Endothelial cell (in vitro differentiated cells): ENCODE measurements at places on chromosomes 3 and 15. TPM values are rescaled to one million over a fixed set of nuclear protein-coding genes. Genes with fewer than 3 reads are reported as not detected.
A peak's percentile ranks its signal among the peaks of the same experiment; 100 is the strongest.

The CPN2 gene
- not detected for total RNA-seq

The SOX2 gene
- total RNA-seq, result 1.4 TPM

The CAV3 gene
- not detected for total RNA-seq

The CACNA2D2 gene
- total RNA-seq, result 17.3 TPM

The FRMD5 gene
- 0.54 TPM for total RNA-seq

The XCR1 gene
- total RNA-seq, result not detected

The SLC22A13 gene
- 0.21 TPM for total RNA-seq

The KIF7 gene
- total RNA-seq, result 6.4 TPM

The THPO gene
- total RNA-seq, result 0.28 TPM

The SLC12A8 gene
- total RNA-seq, result 0.54 TPM

The TM6SF1 gene
- 6.0 TPM for total RNA-seq

The TLR9 gene
- not detected for total RNA-seq

- DNase-seq, result no peak
Observed at GRCh38 chr3:110995461-110996231, 76.0 kb upstream of the NECTIN3 start.

- DNase-seq, result no peak
Observed at GRCh38 chr15:66514586-66514985, 9.5 kb downstream of the ZWILCH start.

GRCh38 chr15:48330105-48330785 lies 984 bp upstream of the DUT start:
- no peak for DNase-seq

DNA sequence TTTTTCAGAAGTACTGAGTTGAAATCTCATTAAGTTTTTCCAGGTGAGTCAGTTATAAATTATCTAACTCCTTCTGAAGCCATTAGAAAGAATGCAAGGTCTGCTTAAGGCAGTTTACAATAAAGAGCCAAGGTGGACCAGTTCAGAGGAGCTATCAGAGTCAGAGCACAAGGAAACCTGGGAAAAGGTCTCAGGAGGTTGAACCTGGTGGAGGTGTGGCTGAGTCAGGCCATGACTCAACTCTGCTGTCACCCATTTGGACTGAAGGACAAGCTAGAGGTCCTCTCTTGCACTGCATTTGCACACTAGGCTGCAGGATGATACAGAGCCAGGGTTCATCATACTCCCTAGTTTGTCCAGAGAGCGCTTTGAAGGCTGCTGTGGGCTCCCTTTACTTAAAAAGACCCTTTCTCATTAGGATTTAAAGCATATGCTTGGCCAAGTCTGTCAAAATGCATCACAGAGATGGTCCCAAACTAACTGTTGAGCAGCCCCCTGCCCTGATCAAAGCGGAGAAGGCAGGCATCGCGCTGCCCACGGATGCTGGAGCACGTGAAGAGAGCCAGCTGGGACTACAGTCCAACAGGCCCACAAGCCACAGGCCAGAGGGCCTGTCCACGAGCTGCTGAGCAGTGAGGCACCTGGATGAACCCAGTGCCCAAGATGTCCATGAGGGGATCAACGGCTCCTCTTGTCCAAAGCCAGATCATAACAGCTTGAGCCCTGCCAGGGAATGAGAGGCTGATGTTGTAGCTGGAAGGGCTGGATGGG lies 26.0 kb upstream of the MRPS22 start:
- DNase-seq, result no peak

GRCh38 chr3:127688416-127689265 lies 15.9 kb downstream of the ABTB1 start:
- DNase-seq, result no peak

DNA sequence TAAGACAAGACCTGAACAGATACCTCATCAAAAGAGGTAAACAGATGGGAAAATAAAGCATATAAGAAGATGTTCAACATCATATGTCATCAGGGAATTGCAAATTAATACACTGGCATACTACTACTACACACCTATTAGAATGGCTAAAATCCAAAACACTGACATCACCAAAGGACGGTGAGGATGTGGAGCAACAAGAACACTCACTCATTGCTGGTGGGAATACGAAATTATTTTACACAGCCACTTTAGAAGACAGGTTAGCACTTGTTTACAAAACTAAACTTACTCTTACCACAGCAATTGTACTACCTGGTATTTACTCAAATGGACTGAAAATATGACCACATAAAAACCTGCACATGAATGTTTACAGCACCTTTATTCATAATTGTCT lies 119.6 kb downstream of the GSK3B start:
- DNase-seq, result no peak

- DNase-seq, result no peak
Observed at GRCh38 chr15:74642734-74643664, 27.4 kb downstream of the CLK3 start.

GRCh38 chr15:76353903-76354302 lies 17.3 kb downstream of the ISL2 start:
- no peak for DNase-seq

DNA sequence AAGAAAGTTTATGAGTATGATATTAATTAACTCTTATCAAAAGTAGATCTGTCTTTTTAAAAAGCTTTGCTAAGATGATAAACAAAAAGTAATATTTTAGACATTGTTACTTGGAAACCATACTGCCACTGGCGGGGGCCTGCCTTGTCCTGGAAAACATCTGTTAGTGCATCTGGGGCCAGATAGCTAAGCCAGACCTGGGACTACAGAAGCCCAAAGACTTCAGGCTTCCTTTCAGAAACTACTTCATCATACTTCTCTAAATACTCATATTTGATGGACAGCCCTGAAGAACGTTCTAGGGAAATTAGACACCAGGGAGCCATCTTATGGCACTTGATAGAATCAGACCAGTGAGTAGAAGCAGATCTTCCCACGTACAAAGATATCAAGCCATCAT lies 795.4 kb upstream of the SEMA6D start:
- no peak for DNase-seq

GRCh38 chr3:184260724-184261269 lies 556 bp downstream of the CAMK2N2 start:
- no peak for DNase-seq

DNA sequence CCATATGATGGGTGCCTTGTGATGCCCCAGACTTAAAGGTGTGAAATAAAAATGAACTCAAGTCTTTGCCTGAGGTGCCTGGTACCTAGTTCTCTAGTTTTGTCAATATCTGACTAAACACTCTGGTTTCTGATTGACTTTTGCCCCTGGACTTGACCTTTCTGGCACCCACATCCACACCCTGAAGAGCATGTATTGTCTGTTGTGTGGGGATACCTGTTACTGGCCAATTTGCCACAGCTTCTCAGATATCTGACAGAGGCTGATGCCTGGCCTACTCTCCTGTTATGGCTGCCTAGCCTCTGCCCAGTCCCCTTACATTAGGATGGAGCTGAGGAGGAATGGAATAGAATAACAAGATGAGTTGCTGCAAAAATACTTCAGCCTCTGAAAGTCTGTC lies 3.6 kb downstream of the ZBTB38 start:
- DNase-seq, result no peak

DNA sequence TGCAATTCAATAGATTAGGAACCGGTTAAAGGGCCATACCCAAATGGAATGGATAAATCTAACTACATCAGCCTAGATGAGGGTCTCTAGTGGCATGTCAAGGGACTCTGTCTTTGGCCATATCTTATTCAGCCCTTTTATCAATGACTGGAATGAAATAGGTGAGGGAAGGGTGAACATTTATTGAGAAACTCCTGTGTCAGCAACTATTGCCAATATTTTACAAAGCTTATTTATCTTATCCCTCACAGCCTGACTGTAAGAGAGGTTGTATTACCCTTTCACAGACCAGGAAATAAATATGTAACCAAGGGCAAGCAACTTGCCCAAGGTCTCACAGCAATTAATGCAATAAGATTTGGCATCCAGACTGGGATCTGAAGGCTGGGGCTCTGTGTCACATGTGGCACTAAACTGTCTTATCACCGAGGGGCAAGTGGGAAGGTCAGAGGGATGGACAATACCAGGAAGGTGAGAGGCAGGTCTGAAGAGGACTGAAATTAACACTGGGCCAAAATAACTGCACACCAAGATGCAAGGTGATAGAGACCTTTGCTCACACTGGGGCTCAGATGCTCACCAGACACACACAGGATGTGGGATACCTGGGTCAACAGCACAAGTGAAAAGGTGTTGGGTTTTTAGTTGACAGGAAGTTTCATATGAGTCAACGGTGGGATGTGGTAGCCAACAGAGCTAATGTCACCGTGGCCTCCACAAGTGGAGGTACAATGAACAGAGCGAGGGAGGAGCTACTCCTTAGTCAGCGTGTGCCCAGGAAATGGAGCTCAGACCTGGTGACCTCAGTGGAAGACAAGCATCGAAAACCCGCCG lies 261.3 kb downstream of the RPLP1 start:
- DNase-seq, result no peak

- DNase-seq, result no peak
Observed at GRCh38 chr15:40533763-40534364, 31.0 kb downstream of the CCDC32 start.

DNA sequence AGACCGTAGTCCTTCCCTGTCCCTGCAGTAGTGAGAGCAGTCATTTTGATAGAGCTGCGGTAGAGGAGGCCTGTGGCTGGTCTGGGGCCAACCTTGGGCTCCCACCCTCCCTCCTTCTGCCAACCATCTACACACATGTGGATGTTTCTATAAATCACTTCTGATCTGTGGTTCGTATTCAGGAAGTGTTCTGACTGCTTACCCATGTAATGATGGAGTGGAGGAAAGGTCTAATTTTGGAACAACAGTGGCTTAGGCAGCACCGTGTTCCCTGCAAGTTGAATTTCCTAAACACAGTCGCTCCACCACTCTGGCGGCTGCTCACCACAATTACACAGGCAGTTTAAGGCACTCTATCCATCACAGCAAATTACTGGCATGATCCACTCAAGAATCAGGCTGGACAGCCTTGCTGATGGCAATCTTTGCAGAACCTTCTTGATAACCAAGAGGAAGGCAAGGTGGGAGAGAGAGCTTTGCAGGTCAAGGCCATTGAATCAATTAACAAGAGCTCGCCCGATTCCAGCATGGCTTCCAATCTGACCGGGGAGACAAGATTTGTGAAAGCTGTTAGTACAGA lies 104.7 kb upstream of the VEPH1 start:
- no peak for DNase-seq

DNA sequence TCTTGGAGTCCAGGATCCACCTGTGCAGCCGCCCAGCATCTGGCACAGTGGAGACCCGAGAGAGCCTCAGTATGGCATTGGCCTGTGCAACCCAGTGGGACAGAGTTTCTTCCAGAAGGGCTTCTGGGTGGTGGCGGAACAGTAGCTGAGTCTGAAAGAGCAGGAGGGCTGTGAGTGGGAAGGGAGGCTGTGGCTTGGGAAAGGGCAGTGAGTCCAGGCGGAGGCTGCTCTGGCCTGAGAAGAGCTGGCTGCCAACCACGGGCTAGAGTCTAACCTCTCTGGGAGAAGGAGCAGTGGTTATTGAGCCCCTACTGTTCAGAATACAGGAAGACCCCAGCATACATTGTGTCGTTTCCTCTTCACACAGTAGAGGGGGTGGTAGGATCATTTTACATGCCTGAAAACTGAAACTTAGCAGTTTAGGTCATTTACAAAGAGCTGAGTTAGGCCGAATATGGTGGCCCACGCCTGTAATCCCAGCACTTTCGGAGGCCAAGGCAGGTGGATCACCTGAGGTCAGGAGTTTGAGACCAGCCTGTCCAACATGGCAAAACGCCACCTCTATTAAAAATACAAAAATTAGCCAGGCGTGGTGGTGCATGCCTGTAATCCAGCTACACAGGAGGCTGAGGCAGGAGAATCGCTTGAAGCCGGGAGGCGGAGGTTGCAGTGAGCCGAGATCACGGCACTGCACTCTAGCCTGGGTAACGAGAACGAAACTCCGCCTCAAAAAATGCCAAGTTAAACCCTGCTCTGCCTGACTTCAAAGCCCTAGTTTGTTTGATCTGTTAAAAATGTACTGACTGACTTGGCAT lies 3.2 kb downstream of the AEN start:
- DNase-seq, result peak; percentile 49

DNA sequence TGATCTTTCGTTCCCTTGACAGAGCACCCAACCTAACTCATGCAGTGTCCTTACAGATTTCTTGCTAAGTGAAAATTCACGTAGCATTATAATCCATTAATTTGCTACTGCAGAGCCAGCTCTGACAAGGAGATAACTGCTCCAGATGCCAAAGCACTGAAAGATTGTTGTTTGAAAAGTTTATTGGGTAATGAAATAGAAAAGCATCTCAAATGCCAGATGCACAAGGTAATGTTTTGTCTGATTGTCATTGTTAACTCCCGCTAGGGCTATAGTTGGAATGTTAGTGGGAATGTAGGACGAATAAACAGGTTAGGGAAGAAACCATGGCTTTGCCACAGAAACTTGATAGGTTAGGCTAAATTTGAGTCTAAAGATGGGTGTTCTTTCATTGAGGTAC lies 20.2 kb upstream of the SLC2A2 start:
- DNase-seq, result no peak

GRCh38 chr3:98945101-98945524 lies 43.6 kb upstream of the DCBLD2 start:
- no peak for DNase-seq

DNA sequence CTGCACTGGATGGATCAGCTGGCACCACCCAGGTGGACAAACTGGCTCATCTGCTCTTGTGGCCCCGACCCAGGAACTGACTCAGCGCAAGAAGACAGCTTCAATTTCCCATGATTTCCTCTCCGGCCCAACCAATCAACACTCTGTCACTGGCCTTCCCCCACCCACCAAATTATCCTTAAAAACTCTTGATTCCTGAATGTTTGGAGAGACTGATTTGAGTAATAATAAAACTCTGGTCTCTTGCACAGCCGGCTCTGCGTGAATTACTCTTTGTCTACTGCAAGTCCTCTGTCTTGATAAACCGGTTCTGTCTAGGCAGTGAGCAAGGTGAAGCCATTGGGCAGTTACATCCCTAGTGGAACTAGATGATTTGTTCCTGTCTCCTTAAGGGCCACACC lies 16.1 kb downstream of the BDH1 start:
- no peak for DNase-seq

- no peak for DNase-seq
Observed at GRCh38 chr3:14507757-14508504, 32.2 kb downstream of the GRIP2 start.

- DNase-seq, result no peak
Observed at GRCh38 chr15:66945842-66946241, 119.6 kb upstream of the SMAD3 start.

- DNase-seq, result no peak
Observed at GRCh38 chr3:171658841-171659240, 151.4 kb downstream of the PLD1 start.

DNA sequence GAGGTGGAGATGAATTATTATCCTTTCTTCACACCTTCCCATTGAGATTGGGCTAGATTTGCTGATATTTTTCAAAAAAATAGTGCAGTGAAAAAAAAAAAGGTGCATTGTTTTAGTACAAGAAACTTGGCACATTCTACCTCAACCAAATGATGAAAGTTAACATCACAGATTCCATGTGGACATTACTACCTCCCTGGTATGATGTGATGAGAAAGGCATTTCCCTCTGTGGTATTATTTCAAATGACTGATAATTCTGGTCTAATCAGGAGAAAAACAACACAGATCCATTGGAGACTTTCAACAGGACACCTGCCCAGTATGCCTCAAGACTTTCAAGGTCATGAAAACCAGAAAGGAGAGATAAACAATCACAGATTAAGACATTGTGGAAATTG lies 313.4 kb downstream of the BCHE start:
- DNase-seq, result no peak
